ENCODE measurements at places on chromosomes 7 and 10.

- DNase-seq, result no peak
Observed at GRCh38 chr7:8190119-8190895, 71.7 kb downstream of the ICA1 start.

- no peak for DNase-seq
Observed at GRCh38 chr10:58641095-58641531, 128.4 kb downstream of the BICC1 start.

GRCh38 chr7:144391014-144391413 is 12.5 kb downstream of the NOBOX start:
- DNase-seq, result no peak

- no peak for DNase-seq
Observed at GRCh38 chr10:47364366-47364765, 16.2 kb downstream of the RBP3 start.

DNA sequence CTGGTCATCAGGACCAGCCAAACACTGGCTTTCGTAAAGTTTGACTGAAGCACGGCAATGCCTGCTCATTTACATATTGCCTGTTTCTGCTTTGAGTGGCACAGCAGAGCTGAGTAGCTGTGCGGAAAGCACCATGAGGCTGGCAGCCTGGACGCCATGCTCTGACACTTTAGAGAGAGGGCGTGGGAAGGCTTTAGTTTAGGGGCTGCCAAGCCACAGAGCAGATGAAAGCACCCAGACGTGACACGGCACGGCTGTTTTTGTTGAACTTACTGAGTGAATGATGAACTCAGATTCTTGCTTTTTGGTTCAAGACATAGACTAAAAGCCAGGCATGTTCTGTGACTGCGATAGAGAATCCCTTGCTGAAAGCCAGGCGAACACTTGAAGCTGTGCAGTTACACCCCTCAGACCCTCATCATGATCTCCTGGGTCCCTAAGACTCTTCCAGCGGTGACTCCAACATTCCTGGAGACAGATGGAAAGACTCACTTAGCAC is 182.1 kb downstream of the ZMYND11 start:
- no peak for DNase-seq

DNA sequence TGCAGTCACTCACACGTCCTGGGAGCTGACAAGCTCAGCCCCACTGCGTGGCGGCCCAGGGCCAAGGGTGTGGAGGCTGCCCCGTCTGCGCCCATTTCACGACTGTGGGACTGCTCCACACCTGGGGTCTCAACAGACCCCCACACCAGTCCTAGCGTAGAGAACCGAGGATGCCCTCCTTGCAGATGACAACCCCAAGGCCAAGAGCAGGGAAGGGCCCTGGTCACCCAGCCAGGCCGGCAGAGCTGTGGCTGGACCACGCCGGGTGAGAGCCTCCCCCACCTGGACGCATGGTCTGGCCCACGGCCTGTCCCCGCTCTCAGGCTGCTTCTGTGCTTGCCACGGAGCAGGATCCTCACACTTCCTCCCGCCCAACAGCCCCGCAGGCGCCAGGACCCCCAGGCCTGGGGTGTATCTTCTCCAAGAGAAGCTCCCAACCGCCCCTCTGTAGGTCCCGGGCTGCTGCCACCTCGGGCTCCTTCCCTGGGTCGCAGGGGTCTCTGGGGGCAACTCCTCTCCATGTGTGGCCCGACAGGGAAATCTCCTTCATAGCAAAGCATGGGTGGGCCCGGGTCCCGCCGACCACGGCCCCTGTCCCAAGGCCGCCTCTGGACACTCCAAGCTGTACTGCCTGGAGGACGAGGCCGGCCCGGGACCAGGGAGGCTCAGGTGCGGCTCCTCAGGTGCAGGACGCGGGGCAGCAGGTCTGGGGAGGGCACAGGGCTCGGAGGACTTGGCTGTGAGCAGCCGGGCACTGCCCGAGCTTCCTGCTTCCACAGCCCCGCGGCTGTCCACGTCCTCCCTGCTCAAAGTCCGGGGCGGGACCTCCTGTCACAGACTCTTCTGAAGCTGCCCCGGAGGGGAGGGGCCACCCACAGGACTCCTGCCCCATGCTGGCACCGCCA is 88.8 kb downstream of the FOXL3 start:
- DNase-seq, result no peak

DNA sequence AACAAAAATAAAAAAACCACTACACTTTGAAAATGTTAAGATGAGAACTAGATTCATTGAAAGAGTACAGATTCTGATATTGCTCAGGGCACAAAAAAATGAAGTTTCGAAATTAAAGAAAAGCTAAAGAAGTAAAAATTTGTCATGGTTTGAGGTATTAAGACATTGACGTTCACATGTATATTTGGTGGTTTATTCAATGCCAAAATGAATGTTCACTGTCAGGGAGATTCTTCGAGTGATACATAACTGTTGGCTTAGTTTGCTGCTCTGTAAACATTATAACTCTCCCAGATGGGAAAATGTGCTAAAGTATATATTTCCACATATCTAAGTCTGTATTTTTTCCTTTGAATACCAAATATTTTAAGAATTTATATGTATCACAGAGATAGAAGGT is 345.0 kb downstream of the SEMA3D start:
- no peak for DNase-seq

- DNase-seq, result no peak
Observed at GRCh38 chr7:45057878-45058277, 30.9 kb downstream of the NACAD start.

DNA sequence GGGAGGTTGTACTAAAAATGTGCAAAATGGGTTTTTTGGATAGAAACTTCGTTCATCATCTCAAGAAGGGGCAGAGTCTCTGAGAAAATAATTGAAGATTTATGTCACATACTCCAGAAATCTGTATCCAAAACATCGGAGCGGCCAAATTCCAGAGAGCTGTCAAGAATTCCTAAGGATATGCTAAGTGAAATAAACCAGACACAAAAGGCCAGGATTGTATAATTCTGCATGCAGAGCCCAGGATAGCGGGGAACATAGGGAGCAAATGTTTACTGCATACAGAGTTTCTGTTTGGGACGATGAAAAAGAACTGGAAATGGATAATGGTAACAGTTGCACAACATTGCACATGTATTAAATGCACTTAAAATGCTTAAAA is 224.2 kb upstream of the AUTS2 start:
- no peak for DNase-seq
